Psoas muscle (tissue), 8 donors: ENCODE measurements at places on chromosomes 2 and 18.

DNA sequence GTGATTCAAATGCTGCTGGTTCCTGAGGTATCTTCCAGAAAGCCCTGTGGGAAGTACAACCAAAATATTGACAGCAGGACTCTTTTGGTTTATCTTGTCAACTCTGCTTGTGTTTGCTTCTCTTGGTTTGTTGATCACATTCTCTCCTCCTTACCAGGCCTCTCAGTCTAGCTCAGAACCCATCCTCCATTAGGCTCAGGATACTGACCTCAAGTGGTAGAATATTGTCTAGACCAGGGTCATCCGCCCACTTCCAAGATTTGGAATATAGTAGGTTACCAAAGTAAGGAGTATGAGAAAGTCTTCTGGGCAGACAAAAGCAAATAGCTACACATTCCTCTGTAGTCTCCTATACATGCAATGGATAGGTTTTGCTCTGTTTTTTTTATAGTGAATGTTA, 56.6 kb downstream of the XIRP2 start:
- DNase-seq = no peak

DNA sequence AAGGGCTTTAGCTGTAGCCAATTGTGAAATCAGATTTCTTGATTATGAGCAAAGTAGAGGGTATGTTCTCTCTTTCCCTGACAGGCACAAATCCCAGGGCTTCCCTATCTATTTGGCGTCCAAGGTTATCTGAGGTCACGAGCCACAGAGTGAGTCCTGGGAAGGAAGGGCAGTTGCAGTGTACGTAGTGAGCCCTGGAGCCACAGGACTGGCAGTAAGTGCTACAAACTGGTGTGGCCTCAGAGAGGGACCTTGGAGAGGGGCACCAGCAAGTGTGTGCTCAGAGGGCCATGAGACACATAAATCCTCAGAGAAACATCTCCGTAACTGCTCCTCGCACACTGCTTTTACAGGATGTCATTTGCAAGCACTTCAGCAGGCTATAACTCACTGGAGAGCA, 115.5 kb upstream of the SH3BP4 start:
- no peak for DNase-seq

GRCh38 chr2:221810650-221811049, 238.5 kb upstream of the EPHA4 start:
- DNase-seq = no peak

DNA sequence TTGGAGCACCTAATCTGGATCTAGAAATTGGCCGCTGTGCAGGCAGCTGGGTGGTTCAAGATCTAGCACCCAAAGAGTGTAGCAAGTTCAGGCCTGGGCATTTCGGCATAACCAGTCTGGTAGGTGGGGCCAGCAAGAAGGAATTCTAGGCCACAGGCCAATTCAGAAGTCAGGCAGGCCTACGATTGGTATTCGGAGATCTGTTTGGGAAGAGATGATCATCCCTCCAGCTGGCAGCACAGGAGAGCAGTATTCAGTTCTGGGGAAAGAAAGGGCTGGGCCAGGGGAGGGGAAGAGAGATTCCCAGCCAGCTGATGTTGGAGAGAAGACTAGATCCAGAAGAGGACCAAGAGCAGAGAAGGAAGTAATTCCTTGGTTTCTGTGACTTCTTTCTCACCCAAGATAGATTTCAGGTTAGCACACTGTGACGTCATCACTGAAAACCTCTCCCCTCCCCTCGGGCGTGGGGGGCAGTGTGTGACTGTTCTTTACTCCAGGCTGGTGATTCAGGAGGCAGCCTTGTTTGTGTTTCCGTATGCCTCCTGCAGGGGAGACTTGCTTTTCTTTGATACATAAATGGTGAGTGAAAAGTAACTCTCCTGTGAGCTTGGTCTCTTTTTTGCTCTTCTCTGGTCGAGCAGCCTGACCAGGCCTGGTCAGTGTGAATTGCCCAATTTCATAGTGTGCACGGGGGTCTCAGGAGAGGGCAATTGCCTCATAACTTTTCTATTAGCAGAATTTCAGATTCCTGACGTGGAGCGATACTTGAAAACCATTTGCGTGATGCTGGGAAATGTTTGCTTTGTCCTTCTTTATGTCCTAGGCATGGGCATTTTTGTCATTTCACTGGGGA, 61.1 kb downstream of the MEIS1 start:
- peak; percentile 54 for DNase-seq

DNA sequence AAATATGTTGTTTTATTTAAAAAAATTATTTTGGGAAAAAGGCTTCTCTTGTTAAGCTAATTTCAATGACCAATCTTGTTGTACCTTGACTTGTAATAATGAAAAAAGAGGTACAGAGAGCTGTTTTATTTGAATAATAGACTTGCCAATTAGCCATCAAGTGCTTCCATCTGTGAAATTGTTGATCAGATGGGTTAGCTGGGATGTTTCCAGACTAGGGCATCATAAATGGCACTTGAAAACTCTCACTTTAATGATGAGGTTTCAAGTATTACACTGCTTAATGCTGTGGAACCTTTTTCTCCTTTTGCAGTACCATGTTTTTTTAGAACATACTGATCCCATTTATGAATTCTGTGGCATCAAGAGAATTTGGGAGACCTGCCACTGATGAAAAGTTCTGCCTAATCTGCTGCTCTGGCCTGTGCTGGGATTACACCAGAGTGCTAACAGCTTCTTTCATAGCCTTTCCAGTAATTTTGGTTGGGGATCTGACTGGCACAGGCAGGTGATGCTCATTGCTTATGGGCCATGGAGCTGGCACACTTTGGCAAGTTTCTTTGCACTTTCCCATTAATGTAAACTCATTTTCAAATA, 24.2 kb downstream of the PSMD14 start:
- no peak for DNase-seq

DNA sequence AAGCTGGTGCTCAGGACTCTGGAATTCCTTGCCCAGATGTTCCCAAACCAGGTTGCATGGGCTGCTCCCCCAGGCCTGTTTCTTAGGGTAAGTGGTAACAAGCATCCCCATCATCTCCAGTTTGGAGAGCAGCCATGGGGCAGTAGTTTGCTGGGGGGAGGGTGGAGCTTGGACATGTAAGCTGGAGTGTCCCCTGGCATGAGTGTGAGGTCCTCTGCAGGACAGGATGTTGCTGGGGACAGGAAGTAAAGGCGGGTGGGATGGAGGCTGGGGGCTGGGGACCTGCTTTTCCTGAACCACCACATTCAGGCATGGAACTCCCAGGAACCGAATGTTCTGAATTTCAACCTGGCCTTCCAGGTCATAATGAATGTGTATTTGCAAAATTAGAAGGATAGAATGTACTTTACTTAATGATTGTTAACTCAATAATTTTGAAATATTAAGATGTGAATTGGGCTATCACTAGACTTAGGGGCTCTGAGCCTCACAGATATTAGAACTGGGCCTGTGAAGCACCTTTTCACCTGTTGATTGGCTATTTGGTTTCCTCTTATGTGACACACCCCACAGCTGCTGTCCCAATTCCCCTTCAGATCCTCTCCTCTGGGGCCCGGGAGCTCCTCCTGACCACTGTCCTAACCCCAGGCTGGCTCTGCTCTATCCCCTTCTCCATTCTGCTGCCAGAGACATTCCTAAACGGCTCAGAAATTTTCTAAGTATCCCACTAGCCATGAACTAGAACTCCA, 66.4 kb upstream of the EPAS1 start:
- no peak for DNase-seq

DNA sequence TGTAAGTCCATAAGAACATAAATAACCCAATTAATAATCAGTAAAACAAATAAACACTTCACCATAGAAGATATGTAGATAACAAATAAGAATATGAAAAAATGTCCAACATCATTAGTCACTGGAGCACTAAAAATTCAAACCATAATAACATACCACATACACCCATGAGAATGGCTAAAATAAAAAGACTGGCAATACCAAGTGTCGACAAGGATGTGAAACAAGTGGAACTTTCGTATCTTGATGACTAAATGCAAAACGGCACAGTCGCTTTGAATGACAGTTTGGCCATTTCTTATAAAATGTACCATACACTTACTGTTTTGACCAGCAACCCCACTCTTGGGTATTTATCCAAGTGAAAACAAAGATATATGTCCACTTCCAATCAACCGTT, 26.8 kb downstream of the ANKMY1 start:
- DNase-seq = no peak

DNA sequence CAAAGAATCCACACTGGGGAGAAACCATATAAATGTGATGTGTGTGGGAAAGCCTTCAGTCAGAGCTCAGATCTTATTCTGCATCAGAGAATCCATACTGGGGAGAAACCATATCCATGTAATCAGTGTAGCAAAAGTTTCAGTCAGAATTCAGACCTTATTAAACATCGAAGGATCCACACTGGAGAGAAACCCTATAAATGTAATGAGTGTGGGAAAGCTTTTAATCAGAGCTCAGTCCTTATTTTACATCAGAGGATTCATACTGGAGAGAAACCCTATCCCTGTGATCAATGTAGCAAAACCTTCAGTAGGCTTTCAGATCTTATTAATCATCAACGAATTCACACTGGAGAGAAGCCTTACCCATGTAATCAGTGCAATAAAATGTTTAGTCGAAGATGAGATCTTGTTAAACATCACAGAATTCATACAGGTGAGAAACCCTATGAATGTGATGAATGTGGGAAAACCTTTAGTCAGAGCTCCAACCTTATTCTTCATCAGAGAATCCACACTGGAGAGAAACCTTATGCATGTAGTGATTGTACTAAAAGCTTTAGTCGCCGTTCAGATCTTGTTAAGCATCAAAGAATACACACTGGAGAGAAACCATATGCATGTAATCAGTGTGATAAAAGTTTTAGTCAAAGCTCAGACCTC, 16.7 kb upstream of the ZSCAN30 start:
- no peak for DNase-seq

GRCh38 chr2:7448578-7449264, 531.5 kb downstream of the RNF144A start:
- no peak for DNase-seq

- no peak for DNase-seq
Measured at GRCh38 chr2:101382442-101382841, 4.9 kb downstream of the CREG2 start.

DNA sequence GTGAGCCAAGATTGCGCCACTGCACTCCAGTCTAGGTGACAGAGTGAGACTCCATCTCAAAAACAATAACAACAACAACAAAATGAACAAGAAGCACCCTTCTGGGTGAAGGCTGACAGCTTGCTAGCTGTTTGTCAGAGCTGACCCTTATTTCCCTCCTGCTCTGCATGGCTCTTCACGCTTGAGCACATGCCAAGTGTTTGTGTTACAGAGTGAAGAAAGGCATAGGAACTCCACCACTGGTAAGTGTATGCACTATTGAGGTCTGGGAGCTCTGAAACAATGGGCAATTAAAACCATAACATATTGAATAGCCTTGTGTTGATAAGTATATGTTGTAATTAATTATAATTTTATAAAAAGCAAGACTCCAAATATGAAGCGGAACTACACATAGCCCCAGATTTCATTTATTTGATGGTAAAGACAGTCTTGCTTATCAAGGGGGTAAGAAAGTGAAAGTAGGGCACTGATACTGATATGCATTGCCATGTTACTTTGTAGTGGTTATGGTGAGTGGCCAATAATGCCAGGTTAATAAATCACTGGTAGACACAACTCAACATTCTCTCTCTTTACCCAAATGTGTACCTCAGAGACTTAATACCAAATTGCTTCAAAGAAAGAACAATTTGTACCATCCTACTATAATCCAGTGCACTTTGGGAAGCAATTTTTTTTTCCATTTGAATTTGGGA, 163.4 kb downstream of the VWC2L start:
- DNase-seq = no peak

DNA sequence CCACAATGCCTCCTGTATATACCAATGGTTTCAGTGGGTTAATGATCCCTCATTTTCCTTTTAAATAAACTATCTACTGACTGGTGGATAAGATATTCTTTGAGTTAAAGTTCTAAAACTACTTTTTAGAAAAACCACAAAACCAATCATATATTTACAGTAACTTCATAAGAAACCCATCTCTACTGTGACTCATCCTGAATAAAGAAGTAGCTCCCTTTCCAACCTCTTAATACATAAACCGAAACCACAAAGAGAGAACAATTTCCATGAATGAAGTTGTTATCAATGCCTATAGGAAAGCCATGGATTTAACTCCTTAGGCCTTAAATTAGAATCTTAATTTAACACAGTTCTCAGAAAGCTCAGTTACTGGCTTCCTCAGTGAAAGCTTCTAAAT, 227.0 kb upstream of the SMAD7 start:
- DNase-seq = no peak

- DNase-seq = no peak
Measured at GRCh38 chr2:137951586-137951985, 12.7 kb upstream of the HNMT start.

- DNase-seq = peak; percentile 31
Measured at GRCh38 chr2:161030260-161031063, 129.8 kb upstream of the TANK start.

- DNase-seq = no peak
Measured at GRCh38 chr2:28364610-28365009, 28.0 kb upstream of the FOSL2 start.

DNA sequence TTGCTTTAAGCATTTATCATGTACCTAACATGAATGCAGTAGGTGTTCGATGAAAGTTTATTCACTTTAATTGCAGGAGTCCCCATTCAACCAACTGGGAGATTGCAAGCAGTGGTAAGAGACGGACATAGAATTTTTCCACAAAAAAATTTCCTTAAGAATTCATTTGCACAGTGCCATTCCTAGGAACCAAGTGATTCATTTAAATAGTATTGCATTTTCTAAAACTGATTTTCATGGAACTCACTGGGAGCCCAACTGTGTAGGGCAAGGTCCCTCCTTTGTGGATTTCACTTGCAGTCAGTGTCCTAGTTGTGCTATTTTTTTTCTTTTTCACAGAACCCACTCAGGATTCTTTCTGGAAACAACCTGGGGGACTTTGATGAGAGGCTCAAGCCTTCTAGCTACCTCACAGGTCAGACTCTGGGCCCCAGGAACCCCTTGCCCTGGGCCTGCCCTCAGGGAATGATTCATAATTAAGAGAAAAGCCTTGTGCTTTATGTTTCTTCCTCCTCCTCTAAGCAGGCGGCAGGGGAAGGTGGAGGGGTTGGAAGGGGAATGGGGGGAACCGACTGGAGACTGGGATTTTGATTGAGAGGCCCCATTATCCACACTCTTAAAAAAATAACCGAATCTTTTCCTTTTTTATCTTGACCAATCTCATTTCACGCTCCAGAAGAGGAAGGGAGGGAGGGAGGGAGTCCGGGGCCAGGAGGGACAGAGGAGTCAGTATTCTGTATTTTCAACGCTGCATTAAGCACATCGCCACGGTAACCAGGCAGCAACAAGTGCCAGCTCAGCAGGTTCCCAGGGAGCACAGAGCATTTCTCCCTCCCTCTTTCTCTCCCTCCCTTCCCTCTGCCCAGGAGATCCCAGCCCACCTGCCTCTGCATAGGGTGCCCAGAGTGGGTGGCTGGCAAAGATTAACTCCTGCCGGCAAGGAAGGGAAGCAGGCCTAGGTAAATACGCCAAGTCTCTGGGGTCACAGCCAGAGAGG, 51.8 kb downstream of the PSD4 start:
- no peak for DNase-seq

- DNase-seq = no peak
Measured at GRCh38 chr18:26386002-26386401, 159.8 kb downstream of the TAF4B start.

GRCh38 chr2:28356095-28356911, 36.4 kb upstream of the FOSL2 start:
- DNase-seq = peak; percentile 96

GRCh38 chr2:12929758-12930157, 213.0 kb downstream of the TRIB2 start:
- DNase-seq = no peak
